Upper lobe of left lung (tissue), 6 donors: ENCODE measurements at places on chromosomes 5 and 9. TPM values are rescaled to one million over a fixed set of nuclear protein-coding genes. Genes with fewer than 3 reads are reported as not detected.

The NEUROG1 gene
- total RNA-seq: not detected

DNA sequence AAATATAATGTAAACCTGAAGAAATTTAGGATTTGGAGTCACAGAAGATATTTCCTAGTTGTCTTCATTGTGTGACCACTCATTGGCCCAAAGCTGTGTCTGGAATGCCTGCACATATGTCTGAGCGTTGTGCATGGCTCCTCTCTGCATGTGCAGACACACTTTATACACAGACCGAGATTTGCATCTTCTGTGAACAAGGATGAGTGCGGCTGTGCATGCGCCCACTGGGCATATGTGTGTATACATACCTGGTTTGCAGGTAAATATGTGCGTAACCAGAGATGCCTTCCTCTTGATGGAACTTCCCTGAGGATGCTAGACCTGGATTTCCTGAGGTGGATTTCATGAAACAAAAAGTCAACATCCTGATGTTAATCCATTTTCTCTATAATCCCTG, 19.1 kb downstream of the PHF2 start:
- DNase-seq: no peak

- no peak for DNase-seq
Measured at GRCh38 chr5:96096724-96097123, 135.1 kb upstream of the ELL2 start.

- DNase-seq: peak; percentile 58
Measured at GRCh38 chr5:176175101-176175852, 62.9 kb upstream of the SIMC1 start.

GRCh38 chr5:166961028-166961427, 1330.4 kb upstream of the WWC1 start:
- no peak for DNase-seq

DNA sequence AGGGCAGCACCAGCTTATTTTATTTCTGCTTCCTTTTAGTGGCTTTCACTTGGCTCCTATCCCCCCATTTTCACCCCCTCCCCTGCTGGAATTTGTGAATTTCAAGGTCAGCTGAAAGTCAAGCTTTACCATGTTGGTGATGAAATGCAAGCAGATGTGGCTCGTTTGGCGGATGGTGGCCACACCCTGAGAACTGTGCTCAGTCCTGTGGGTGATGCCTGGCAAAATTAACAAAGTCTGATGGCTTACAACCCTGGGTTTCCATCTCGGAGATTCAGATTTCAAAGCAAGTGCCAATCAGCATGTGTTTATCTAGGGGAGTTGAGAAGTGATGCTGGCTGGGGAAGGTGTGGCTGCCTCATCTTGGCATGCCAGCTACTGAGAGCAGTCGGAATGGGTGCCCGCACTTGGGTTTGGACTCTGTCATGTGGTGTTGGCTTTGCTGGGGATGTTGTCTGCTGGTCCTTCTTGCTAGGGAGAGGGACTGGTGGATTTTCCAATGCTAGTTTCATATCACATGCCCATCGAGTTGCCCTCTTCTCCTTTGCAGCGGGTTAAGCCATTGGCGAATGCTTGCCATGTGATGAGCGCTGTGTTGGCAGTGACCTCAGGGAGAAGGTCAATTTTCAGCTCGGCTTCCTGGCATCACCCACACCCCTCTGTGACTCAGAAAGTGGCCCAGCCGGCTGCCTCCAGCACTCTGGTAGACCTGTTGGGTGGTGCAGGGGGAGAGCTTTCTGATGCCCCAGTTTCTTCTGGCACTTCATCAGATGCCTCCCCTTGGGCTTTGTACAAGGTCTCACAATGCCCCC, 77.0 kb upstream of the PITX1 start:
- DNase-seq: no peak

DNA sequence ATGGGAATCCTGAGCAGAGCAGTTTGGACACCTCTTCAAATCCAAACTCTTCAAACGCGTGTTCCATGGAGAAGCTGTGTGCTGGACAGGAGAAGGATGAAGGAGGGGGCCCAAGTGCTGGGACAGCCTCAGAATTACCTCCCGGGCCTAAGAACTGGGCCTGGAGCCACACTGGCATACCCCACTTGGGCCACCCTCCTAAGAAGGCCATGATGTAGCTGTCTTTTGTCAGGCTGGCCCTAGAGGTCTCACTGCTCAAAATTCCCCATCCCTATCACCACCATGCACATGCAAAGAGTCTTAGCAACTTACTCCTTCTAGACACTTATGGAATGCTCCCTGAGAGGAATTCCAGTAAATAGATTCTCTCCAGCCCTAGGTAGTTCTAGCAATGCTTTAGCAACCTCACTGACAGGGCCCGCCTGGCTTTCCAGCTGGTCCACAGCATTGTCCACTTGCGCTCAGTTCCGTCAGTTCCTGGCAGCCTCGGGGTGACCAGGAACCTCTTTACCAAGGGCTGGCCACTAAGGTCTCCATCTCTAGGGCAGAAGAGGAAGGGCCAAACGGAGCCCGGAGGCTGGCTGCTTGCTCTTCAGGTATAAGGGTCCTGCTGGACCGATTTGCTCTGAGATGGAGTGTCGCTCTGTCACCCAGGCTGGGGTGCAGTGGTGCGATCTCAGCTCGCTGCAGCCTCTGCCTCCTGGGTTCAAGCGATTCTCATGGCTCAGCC, 75.3 kb downstream of the RGS3 start:
- no peak for DNase-seq
